ENCODE measurements at places on chromosomes 7 and 10.
A peak's percentile ranks its signal among the peaks of the same experiment; 100 is the strongest.

DNA sequence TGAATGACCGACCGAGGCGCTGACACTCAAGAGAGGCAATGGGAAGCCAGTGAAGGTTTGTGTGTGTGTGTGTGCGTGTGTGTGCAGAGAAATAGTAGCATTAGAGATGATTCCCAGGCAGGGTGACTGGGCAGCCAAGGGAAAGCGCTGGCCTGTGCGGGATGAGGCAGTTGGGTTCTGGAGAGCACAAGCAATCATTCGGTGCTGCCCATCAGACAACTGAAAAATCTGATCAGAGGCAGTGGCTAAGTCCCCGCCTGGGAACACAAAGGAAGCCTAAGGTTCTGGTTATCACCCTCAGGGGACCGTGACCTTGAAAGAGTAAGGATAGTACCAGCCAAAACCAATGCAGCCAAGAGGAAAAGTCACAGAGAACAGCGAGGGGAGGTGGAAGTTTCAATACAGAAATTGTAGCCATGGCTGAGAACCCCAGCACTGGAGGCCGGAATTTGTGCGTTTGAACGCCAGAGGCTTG, 868 bp upstream of the PDCD4 start:
- peak; percentile 23 for DNase-seq

- no peak for DNase-seq
These were observed 2.9 kb upstream of the PFKP start for GRCh38 chr10:3064423-3064822.

DNA sequence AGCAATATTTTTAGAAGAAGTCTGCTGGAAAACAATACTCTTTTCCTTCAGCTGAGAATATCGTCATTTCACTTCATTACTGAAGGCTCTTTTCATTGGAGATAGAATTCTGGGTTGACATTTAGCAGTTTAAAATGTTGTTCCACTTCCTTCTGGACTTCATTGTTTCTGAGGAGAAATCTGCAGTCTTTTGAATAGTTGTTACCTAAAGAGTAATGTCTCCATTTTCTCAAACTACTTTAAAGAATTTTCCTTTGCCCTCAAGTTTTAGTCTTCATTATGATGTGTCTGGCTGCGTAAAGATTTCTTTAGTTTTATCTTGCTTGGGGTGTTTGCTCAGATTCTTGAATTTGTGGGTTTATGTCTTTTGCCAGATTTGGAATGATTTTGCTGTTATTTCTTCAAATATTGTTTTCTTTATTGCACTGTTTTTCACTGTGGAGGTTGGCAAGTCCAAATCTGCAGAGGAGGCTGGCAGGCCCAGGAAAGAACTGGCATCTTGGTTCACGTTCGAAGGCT, 136.3 kb downstream of the DNAJB6 start:
- DNase-seq, result no peak

DNA sequence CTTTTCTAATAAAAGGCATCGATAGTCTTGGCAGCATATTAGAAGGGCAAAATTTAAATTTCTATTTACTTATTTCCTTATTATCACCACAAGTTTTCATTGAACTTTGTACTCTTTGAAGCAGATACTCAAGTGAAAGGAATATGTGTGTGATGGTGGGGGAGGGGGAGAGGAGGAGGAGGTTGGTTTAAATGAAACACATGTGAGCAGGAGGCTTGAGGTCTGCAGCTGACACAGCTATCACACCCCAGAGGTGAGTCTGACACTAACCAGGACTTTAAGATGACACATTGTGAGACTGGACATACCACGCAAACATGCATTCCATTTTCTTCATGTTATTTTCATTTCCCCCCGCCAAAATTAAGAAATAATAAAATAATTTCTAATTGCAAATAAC, 63.3 kb downstream of the CTTNBP2 start:
- no peak for DNase-seq

DNA sequence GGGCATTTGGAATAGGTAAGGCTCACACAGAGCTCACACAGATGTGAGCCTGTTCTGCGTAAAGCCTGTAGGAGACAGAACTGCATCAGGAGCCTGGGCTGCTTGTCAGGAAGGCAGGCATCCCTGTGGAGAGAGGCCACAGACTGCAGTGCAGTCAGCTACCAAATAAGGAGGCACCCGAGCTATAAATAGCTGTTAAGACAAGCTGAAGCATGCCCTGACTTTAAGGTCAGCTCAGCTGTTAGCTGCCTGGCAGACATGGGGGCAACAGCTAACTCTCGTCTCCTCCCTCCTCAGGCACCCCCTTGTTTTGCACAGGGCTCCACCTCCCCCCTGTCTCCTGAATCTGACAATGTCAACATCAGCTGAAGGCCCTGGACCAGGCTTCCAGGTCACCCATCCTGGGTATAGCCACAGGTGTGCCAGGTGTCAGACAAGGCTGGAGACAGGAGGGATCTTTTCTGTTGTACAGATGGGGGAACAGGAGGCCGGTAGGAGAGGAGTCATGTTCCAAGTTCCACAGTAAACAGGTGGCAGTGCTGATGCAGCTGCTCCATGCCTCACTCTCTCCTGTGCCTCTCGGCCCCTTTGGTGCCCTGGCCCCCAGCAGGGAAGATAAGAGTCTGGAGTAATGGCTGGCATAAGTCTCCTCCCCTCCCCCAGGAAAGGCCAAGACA, 27.6 kb upstream of the MKRN1 start:
- DNase-seq, result peak; percentile 31

- no peak for DNase-seq
These were observed 288.2 kb downstream of the TWIST1 start for GRCh38 chr7:18828994-18829857.

- no peak for DNase-seq
These were observed 175.4 kb downstream of the POU6F2 start for GRCh38 chr7:39153113-39153512.

GRCh38 chr7:149284343-149284742, 22.3 kb downstream of the ZNF783 start:
- DNase-seq, result no peak

- DNase-seq, result no peak
These were observed 49.1 kb downstream of the MTURN start for GRCh38 chr7:30183749-30184369.

All from amniotic epithelial cell (primary cell).